ENCODE measurements at places on chromosomes 5 and 9.

DNA sequence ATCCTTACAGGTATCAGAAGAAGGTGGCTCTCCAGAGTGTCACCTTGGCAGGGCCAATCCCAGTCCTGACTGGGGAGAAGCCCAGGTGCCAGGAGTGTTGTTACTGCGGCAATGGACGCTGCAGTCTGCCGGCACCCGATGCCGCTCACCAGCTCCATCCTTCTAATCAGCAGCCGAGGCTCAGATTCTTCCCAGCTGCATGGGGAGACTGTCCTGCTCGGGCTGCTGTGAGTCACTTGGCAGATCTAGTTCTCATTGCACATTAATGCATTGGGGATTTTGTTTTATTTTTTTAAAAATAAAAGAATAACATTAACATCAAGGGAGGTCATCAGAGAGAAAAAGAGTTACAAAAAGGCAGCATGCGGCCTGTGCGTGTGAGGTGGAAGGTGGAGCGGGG lies 115.8 kb downstream of the MTX3 start:
- DNase-seq = no peak

GRCh38 chr9:108588246-108588645 lies 267.5 kb downstream of the ACTL7B start:
- DNase-seq = no peak

DNA sequence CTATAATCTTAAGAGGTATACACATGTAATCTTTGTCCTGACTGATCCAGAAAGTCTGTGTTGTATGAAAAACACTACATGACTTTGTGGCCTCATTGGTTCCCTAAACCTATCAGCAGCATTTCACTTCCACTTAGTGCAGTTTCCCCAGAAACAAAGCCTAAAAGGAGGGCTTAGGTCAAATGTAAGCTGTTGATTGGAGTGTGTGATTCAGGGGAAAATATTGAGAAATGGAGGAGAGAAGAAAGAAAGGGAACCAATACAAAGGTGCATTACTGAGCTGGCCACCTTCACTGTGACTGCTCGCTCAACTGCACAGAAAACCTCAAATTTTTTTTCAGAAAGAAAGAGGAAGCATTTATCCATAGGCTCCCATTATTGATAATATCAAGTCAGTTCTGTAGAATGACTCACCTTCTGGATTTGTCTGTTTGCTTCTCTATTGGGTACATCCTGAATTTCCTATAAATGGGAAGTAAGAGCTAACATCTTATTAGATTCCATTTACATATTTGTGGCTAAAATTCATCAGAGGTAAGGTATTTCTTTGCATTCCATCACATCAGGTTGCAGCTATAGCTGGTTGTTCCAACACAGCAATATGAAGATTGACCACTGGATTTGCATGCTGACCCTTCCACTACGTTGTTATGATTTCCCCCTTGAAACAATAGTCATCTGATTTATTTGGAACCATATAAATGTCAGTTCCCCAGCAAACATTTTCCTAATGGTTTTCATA lies 10.3 kb upstream of the FST start:
- DNase-seq = no peak

DNA sequence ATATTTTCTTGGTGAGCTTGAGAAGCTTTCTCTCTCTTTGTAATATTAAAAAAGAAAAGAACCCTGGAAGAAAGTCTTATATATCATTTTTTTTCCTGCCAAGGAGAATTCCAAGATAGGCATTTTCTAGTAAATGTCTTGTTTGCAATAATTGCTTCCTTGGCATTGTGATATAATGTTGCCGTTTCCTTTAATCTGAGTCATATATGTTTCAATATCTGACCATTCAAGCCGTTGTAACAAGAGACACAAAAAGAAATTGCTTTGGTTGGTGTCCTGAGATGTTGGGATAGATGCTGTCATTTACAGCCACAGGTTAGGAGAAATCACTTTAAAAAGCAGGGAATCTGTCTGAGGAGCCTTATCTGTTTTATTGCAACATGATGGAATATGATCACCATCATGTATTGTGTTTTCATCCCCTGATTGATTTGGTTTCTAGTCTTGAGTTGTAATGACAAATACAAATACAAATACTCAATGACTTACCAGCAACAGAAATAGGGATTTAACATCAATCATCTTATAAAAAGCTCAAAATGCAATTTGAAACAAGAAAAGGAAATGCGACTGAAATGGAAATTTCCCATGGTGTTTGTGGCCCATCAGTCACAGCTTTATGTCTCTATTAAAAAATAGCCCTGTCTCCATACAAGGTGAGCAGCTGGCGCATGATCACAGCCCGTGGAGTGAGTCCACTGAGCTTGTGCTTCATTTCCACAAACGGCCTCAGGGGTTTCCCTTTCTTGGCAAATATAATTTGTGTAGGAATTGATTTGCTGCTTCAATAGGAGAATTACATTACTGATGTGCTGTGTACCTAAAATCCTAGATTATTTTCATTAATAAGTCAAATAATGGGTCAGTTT lies 250.1 kb upstream of the TRPC7 start:
- no peak for DNase-seq

DNA sequence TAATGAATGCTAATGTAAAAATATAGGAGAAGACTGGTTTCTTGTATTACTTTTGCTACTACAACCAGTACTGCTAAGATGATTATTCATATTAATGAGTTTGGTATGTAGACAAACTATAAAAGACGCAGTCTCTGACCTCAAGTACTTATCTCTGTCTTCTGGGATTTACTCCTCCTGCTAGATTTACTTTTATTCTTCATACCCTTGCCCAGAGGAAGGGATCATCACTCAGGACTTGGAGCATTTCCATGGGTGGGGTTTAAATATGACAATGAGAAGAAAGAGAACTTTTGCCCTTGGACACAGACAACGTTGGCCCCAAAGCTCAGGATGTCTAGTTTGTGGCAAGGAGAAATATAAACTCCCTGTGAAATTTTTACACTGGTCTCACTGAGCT lies 126.1 kb downstream of the BNC2 start:
- DNase-seq = no peak

- no peak for DNase-seq
Observed at GRCh38 chr5:66828046-66828547, 231.9 kb downstream of the MAST4 start.

GRCh38 chr9:35476596-35476995 lies 13.3 kb upstream of the RUSC2 start:
- DNase-seq = no peak

GRCh38 chr5:173237143-173237874 lies 2.3 kb upstream of the NKX2-5 start:
- DNase-seq = no peak

GRCh38 chr5:73189871-73190376 lies 16.9 kb downstream of the TMEM174 start:
- DNase-seq = no peak

DNA sequence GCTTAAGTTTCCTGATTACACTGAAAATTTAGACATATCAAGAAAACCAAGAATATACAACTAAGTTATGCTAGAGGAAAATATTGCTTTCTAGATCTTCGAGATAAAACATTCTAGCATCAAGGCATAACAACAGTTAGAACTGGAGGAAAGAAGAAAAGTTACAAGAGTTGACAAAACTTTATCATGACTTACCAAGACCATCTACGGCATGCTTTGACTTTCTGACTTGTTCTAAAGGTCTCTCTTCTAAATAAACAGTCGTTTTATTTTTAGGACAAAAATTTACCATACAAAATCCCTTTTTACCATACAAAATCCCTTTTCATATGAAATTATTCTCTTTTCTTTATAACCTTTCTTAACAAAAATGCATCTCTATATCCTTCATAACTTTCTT lies 1110.1 kb upstream of the CDH10 start:
- DNase-seq = no peak

DNA sequence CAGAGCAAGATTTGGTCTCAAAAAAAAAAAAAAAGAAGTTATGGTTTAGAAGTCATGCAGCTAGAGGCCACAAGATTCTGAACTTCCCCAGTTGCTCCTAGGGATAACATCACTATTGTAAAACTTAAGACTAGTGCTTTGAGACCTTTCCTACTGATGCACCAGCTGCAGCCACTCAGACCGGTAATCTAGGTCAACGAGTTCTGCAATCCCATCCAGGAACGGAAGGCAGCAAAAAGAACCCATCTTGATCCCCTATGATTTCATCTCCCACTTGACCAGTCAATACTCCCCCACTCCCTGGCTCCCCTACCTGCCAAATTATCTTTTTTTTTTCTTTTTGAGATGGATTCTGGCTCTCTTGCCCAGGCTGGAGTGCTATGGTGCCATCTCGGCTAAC lies 46.9 kb upstream of the TTC39B start:
- DNase-seq = no peak

GRCh38 chr9:17611342-17611741 lies 32.5 kb downstream of the SH3GL2 start:
- DNase-seq = no peak

GRCh38 chr5:77645158-77645994 lies 6.9 kb upstream of the OTP start:
- no peak for DNase-seq

DNA sequence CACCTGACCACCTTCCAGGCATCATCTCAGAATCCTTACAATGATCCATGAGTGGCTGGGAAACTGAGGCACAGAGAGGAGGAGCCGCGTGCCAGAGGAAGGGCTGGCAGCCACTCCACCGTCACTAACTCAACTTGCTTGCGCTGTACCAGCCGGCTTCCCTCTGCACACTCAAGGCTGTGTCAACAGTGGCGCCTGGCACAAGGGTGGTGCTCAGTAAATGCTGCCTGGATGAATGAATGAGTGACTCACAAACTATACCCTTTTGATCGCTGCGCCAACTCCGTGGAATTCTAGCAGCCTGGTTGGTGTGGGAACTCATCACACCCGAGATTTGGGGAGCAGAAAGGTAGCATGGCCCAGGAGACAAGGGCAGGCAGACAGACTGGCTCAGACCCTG lies 21.9 kb downstream of the PRRX2 start:
- DNase-seq = no peak

DNA sequence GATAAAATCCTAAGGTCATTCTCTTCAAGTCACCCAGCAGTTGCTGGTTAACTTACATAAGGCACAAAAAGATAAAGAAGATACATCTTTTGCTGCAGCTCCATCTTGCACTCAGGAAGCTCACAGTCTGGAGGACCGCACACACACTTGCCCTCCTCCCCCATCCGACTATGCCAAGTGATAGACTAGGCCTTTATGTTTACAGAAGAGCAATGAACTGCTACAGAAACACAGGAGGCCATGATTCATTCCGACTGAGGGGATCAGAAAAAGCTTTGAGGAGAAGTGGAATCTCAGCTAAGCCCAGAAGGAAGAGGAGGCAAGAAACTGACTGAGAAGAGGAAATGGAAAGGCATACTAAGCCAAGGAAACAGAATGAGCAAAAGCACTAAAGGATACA lies 17.4 kb downstream of the NRG2 start:
- DNase-seq = no peak
